HepG2 (cell line): ENCODE measurements at places on chromosomes 16 and 17.
A peak's percentile ranks its signal among the peaks of the same experiment; 100 is the strongest.

DNA sequence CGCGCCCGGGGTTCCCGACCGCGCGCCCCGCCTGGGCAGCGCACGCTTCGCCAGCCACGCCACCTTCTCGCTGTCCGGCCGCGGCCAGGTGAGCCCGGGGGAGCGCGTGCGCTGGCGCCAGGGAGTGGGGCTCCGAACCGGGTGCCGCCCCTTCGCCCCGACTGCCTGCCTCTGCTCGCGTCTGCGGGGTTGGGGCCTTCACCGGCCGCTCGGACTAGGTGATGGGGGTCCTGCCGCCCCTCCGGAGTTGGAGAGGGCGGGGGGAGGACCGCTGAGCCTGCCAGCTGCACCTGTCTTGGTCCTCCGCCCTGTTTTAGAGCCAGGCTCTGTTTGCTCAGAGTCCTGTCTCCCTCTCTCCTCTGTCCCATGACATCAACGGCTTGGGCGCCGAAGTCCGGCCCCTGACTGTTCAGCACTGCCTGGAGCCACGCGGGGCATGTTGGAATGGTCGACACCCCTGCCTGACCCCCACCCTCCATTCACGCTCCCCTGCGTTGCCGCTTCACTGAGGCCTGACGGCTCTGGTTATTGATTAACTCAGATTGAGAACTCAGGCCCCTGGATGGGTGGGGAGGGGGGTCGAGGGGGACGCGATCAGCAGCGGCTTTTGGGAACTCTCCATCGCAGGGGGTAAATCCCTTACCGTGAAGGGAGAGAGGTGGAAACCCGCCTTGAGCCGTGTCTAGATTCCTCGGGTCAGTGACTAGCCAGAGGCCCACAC is 748 bp downstream of the SMTNL2 start:
- peak; percentile 36 for DNase-seq

DNA sequence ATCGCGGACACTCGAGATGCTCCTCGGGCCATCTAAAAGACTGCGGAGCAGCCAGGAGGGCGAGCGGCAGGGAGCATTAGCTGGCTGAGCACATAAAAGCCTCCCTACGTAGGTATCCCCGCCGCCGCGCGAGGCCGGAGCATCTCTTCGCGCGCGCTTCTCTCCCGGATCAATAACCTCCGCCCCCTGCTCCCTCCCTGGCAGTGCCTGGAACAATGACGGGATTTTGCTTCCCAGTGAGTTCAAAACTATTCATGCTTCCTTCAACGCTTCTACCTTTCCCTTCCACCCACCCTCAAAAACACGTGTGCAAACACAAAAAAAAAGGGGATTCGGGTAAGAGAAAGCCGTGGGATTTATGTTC is 984 bp downstream of the CENPV start:
- peak; percentile 78 for DNase-seq

DNA sequence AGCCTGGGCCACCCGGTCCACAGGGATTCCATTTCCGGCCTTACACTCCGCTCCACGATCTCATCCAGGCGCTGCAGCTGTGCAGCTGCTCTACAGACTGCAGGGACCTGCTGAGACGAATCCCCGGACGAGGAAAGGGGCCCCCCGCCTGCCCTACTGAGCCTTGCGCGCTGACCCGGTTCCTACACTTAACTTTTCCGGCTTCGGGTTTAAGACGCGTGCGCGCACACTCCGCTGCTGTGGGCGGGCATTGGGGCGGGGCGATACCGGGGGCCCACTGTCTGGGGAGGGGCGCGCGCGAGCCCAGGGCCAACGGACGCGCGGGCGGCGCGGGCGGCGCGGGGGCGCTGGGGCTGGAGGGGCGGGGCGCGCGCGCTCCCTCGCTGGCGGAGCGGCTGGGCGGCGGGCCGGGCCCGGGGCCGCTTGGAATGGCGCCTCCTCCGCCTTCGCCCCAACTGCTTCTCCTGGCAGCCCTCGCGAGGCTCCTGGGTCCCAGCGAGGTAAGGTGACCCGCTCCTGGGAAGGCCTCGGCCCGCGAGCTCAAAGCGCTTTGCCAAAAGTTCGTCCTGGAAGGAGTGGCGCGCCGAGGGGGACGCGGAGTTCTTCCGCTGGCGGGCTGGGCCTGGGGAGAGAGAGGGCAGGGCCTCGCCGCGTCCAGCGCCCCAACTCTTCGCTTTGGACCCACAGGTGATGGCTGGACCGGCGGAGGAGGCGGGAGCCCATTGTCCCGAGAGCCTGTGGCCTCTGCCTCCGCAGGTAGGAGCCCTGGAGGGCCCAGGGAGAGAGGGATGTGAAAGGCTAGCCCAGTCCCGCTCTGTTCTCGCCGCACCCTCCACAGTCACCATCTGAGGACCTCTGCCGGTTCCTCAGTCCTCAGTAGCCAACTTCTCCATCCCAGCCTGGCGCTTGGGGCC is at the start of gene TP53I13:
Gene TP53I13 (plus strand): TSS at position 371 of the 914 bp plus-strand sequence. CDS start 58 bp downstream, at position 429.
- DNase-seq: peak; percentile 51

DNA sequence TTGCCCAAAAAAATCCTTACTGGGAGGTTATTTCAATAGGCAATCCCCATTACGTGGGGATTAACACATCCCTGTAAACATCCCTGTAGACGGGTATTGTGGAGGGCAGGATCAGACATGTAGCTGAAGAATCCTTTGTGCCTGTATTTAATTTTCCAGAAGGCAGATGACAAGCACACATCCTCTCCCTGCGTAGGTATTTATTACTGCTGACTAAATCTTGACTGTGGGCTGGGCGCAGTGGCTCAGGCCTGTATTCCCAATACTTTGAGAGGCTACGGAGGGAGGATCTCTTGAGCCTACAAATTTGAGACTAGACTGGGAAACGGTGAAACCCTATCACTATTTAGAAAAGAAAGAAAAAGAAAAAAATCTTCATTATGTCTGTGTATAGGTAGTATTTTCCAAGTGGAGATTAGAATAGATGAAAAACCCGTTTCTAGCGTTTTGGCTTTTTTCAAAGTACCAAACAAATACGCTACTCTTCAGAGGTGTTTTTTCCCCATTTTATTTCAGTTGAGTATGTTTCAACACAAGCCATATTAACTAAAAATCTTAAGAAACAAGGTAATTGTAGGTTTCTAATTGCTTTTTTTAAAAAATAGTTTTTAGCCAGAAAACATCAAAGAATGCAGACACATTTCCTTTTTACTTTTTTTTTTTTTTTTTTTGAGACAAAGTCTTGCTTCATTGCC is 1.5 kb upstream of the MARF1 start:
- DNase-seq: peak; percentile 87

DNA sequence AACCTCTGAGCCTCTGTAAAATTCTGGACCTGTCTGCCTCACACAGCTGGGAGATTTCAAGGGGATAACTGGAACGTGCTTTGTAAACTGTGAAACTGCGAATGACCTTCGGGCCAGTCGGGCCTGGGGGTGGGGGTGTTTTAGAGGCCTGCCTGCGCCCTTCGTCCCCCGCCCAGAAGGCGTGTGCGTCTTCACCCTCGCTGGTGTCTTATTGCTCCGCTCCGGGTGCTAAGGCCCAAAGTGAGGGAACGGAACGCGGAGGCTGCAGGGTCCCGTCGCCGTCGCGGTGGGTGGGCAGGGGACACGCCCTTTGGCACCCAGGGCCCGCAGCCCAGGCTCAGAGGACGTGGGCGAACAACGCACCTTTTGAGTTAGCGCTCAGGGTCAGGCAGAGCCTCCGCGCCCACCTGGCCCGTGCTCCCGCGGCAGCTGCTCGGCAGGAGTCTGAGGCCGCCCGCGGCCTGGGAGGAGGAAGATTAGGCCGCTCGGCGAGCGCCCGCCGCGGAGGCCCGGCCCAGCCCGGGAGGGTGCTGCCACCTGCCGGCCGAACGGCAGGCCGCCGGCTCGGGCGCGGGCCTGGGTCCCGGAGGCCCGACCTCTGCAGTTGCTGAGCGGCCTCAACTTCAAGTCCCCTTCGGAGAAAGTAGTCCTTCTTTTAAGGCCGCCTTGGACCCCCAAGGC is 29.7 kb downstream of the DCAKD start:
- DNase-seq: peak; percentile 53
